ENCODE measurements at places on chromosomes 3 and 15.

DNA sequence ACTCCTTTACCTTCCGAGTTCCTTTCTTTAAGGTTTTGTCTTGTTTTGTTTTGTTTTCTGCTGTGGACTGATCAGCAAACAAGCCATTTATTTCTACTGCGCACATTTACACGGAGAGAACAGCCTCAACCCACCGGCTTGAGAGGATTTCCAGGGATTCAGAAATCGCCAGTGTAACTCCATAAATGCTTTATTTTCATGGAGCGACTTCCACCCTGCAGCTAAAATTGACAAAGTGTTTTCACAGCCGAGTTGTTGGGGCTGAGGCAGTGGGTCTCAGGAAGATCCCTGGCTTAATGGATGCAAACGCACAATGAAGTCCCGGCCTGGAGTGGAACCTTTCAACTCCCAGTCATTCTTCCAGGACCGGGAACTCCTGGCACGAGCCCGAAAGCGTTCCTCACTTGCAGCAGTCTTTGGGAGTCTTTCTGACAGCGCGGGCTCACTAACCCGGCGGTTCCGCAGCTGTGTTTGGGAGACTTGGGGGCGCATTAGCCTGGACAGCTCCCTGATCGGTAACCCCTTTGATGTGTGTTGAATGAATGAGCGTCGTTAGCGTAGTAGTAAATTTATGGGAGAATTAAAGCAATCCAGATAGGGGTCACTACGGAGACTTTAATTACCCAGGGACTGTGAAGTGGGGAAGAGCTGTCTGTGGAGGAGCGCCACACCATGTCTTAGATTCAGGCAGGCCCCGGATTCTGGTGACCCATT lies 785 bp upstream of the MYRIP start:
- no peak for DNase-seq

GRCh38 chr3:171788546-171789351 lies 21.5 kb downstream of the PLD1 start:
- no peak for DNase-seq

- DNase-seq: no peak
Observed at GRCh38 chr3:12870942-12871341, 29.6 kb upstream of the RPL32 start.

GRCh38 chr3:16723978-16724377 lies 118.8 kb upstream of the DAZL start:
- DNase-seq: no peak

DNA sequence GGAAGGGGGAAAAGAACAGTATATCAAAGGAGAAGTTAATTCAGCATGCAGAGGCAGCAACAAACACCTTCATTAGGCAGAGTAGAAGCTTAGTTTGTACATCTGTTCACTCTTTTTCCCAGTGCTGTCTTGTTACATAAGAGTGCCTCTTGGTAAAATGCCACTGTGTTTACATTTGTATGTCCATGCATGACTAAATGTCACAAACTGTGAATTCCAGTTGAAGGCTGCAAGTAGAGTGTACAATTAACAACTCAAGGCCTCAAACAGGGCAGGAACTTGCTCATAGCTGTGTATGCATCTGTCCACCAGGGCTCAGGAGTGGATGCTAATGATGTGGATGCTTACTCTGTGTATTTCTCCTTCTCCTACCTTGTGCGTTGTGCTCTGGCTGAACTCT lies 214.2 kb upstream of the TPM1 start:
- no peak for DNase-seq

DNA sequence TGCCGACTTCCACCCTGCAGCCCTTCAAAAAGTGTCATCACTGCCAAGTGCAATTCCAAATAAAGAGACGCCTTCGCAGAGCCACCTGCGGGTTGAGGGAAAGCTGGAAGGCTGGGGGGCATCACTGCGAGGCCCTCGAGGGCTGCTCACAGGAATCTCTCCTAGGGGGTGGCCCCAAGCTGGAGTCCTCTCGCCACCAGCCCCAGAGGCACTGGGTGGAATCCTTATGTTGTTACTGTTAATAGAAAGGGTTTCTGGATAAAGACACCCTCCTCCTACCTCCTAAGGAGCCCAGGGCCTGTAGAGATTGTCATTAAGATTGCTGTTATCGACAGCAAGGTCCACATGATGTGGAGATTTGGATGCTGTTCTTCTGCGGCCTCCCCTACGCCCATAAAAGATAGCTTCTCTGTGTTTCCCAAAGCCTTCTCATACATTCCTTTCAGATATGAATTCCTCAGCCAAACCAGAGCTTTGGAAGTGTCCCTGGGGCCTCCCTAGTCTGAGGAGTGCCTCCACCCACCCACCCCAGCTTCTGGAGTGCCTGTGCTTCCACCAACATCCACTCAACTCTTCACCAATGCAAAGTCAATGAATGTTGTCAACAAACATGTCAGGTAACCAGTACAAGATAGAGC lies 512.7 kb downstream of the SHQ1 start:
- no peak for DNase-seq

GRCh38 chr3:31392568-31392967 lies 140.2 kb upstream of the STT3B start:
- no peak for DNase-seq

- DNase-seq: no peak
Observed at GRCh38 chr3:135851201-135852081, 114.1 kb upstream of the PPP2R3A start.

DNA sequence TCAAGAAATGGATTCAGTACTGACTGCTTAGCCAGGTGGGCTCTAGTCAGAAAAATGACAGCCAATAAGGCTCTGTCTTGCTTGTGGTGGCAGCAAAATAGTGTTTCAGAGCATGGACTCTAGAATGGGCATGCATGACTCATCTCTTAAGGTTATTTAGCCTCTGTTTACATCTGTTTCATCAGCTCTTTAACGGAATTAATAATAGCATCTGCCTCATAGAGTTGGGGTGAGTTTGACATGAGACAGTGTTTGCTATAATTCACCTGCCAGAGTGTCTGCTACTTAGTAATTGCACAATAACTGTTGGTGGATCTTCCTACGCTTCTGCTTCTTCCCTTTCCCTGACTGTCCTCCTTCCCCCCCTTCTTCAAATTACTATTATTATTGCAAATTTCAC lies 350.4 kb upstream of the SEMA6D start:
- DNase-seq: no peak

DNA sequence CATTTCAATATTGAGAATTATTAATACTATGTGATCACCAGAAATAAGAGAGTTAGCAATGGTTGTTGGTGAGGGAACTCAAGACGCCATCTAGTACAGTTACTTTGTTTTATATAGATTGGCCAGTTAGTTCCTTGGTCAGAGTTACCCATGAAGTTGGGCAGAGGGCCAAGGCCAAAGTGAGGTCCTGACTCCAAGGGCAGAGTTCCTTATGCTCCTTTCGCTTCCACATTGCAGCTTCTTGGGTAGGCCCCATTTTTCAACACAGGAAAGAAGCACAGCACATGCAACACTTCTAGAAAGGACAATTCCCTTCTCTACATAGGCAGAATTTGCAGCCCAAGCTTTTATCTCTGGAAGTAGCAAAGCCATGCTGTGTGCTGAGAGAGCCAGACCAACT lies 178.6 kb downstream of the KCNAB1 start:
- DNase-seq: no peak

DNA sequence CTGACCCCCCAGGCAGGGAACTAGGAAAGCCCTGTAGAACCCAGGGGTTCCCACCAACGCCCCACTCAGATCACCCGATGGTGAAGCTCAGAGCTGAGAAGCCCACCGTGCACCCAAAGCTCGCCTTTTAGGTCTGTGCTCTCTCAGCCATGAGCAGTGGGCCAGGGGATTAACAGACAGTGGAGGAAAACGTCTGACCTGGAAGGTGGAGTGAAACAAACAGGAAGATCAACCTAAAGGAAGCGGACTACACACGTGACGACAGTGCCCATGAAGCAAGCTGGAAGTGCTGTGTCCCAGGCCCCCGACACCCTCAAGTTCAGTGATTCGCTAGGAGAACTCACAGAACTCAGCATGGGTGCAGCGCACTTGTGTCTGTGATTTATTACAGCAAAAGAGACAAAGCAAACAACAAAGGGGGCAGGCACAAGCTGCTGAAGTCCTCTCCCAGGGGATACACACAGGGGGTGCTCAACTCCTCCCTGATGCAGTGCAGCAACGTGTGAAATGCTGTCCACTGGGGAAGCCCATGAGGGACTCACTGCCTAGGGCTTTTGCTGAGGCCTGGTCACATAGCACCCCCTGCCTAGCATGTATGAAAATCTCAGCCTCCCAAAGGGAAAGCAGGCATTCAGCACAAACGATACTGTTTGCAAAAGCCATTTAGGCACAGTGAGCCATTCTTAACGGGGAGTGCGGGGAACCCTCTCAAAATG lies 43.5 kb downstream of the CFAP92 start:
- DNase-seq: no peak

- no peak for DNase-seq
Observed at GRCh38 chr3:42028474-42028873, 62.7 kb upstream of the TRAK1 start.

DNA sequence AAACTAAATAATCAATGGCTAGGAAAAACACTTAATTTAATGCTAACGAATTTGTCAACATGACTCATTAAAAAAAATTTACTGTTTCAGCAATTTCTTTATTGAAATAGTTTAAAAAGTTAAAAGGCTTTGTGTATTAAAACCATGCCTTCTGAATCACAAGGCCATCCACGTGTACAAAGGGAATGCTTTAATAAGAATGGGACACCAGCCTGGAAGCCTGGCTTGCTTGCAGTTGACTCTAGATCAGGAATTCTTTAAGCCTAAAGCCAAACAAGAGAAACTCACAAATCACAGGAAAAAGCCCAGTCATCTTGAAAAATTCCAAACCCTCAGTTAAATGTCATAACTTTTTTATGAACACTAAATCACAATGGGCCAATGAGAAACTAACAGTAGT lies 137.6 kb downstream of the PEAK1 start:
- DNase-seq: no peak

DNA sequence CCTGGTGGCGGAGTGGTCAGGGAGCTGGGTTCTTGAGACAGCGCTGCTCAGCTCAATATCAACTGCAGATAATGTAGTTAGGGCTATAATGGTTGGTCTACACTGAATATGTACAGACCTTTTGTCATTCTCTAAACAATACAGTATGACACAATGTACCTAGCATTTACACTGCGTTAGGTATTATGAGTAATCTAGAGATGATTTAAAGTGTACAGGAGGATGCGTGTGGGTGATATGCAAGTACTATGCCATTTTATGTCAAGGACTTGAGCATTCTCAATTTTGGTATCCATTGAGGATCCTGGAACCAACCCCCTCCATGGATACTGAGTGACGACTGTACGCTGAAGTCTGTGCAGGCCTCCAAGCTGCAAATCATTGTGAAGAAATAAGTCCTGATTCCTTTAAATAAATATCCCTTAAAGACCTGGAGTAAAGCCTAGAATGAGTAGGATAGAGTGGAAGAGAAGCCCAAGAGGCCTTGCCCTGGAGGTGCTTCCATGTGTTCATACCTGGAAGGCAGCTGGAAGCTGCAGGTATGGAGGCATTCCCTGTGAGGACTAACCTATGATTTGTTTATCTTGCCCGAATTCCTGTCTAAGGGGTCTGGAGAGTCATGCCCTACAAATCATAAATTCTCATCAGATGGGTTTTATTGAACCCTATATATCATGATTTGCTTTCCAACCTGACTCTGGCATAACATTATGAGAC lies 15.7 kb upstream of the RTP1 start:
- DNase-seq: no peak

DNA sequence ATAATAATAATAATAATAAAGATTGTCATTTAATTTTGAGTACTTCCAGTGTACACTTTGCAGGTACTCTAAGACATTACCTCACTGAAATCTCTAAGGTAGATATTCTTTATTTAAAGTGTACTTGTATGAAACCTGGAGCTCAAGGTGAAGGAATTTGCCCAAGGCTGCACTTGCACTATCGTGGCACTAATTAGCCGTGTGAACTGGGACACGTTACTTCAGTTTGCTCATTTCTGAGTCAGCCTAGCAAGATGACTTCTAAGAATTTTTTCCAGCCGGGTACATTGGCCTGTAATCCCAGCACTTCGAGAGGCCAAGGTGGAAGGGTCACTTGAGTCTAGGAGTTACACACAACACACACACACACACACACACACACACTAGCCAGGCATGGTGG lies 33.5 kb downstream of the MLH1 start:
- DNase-seq: no peak

- DNase-seq: no peak
Observed at GRCh38 chr3:169952045-169952444, 14.6 kb upstream of the SEC62 start.

DNA sequence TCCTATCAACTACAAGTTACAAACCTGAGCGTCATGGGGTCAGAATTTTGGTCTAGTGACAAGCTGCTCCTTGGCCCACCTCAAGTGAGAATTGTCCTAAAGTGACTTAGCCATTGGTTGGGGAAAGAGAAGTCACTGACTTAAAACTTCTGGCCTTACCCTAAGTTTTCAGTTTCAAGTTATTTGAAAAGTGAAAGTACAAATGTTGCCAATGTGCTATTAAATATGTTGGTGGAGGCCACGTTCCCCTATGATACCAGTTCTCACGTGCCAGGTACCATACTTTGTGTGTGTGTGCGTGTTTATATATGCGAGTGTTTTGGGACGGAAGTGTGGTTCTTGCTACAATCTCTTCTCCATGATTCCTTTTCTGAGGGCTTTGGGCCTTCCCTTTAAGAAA lies 22.6 kb upstream of the RASGRP1 start:
- no peak for DNase-seq

GRCh38 chr3:14647976-14648955 lies 3.3 kb upstream of the CCDC174 start:
- no peak for DNase-seq

DNA sequence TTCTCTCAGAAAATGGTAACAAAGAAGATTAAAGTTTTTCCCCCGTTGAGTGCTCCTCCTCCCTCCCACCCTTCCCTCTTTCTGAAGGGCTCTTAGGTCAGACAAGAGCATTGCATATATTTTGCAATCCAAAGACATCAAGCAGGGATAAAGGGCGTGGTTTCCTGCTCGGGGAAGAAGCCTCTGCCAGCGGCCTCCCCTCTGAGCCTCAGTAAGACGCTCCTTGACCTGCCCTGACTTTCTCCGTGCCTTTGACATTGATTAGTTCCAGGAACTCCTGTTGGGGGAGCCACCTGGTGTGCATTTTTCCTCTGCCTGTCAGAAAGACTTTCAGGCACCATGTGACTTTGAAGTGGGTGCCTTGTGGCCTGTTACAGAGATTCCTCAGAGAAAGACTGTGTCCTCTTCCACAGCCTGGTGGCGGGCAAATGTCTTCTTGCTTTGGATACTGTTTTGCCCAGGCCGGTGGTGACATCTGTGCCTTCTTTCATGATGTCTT lies 87.2 kb upstream of the TBL1XR1 start:
- no peak for DNase-seq

DNA sequence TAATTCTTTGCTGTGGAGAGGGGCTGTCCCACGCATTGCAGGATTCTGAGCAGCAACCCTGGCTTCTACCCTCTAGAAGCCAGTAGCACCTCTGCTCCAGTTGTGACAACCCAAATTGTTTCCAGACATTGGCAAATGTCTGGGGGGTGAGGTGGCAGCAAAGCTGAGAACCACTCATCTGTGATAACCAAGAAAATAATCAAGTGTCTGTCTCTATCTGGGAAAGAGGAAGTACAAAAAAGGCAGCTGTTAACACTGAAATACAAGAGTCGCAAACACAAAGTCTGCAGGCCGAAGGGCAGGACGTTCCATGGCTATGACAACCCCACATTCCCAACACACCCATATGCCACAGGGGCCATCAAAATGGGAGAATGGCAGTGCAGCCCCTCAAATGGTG lies 42.2 kb upstream of the GNB5 start:
- no peak for DNase-seq

Measured in stimulated activated CD4-positive, alpha-beta T cell treated with anti-CD3 and anti-CD28 coated beads, Interleukin-1b, Interleukin-23, amount 100 ng/mL, for 24 hours (primary cell).